Activated T-helper 1 cell treated with anti-CD3 and anti-CD28 coated beads, Interleukin-2, amount 50 U/mL, for 16 hours (primary cell): ENCODE measurements at places on chromosomes 2 and 18.

DNA sequence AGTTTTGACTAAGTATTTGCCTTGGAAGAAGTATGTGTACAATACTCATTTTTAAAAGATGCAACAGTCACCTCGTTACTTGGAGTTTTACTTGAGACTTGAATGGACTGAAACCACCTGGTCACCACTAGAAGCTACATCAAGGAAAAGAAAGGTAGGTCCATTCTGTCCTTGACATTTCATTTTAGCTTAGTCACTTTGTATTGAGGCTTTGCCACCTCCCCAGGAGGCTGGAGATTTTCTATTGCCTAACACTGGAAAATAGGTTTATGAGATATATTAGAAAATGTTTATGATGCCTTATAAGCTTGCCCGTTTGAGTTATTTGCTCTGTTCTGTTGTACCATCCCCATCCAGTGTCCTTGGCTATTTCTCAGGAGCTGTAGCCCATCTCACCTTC lies 107.9 kb upstream of the ETAA1 start:
- DNase-seq: no peak

GRCh38 chr2:144645083-144645778 lies 125.3 kb upstream of the ZEB2 start:
- no peak for DNase-seq

GRCh38 chr2:209389171-209389618 lies 34.7 kb upstream of the MAP2 start:
- no peak for DNase-seq

- no peak for DNase-seq
These were observed 43.6 kb upstream of the PGAP1 start for GRCh38 chr2:196970099-196970498.

GRCh38 chr2:223870840-223871611 lies 33.6 kb upstream of the AP1S3 start:
- no peak for DNase-seq

DNA sequence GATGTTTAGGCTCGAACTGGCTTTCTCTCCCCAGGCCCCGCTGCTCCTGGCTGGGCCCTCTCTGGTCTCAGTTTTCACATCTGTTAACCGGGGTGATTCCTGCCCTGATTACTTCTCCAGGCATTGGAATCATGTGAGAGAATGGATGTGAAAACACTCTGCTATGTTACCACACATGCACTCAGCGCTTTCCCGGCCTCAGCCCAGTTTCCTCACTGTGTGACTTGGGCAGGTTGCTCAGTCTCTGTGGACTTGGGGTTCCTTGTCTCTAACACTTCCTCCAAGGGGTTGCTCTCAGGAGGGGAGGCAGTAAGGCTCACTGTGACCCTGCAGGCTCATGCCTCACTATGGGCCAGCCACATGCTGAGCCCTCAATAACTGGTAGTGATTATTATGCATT lies 230.4 kb upstream of the HS6ST1 start:
- no peak for DNase-seq

GRCh38 chr2:35298493-35298892 lies 1057.1 kb upstream of the CRIM1 start:
- no peak for DNase-seq

- no peak for DNase-seq
These were observed 175.1 kb upstream of the PIEZO2 start for GRCh38 chr18:11324510-11324909.

- DNase-seq: no peak
These were observed 165.3 kb downstream of the ARL4C start for GRCh38 chr2:234331566-234331965.

- DNase-seq: no peak
These were observed 35.1 kb upstream of the VPS54 start for GRCh38 chr2:64054161-64054915.

- DNase-seq: no peak
These were observed 5.1 kb upstream of the PTPRM start for GRCh38 chr18:7561909-7562460.

- DNase-seq: no peak
These were observed 134.2 kb upstream of the HS6ST1 start for GRCh38 chr2:128452536-128453530.

DNA sequence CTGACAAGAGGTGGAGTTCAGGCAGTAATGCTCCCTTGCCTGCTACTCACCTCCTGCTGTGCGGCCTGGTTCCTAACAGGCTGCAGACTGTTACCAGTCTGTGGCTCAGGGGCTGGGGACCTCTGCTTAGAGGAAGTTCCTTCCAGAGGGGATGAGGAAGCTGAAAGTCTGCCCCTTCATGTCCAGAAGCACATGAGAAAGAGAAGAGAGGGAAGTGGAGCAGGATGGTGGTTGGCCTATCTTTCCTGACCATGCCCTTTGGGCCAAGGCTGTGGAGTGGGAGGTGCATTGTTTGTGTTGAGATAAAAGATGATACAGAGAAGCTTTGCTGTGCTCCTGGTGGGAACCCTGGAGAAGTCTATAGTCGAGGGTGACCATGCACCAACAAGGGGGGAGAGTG lies 112.5 kb downstream of the LPIN1 start:
- DNase-seq: no peak

DNA sequence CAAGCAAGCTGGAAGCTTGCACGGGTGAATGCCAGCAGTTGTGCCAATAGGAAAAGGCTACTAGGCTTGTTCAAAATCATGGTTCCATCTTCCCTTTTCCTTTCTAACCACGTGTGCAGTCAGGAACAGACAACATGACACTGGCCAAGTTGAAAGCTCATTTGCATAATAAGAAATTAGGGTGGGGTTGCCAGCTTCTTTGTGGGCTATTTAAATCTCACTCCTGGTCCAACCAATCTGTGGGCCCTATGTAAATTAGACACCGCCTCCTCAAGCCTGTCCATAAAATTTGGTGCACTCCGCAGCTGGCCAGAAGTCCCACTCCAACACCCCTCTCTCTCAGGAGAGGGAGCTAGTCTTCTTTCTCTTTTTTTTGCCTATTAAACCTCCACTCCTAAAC lies 1948.4 kb upstream of the PIK3C3 start:
- no peak for DNase-seq

- no peak for DNase-seq
These were observed 68.9 kb upstream of the RMDN2 start for GRCh38 chr2:37856101-37856751.

DNA sequence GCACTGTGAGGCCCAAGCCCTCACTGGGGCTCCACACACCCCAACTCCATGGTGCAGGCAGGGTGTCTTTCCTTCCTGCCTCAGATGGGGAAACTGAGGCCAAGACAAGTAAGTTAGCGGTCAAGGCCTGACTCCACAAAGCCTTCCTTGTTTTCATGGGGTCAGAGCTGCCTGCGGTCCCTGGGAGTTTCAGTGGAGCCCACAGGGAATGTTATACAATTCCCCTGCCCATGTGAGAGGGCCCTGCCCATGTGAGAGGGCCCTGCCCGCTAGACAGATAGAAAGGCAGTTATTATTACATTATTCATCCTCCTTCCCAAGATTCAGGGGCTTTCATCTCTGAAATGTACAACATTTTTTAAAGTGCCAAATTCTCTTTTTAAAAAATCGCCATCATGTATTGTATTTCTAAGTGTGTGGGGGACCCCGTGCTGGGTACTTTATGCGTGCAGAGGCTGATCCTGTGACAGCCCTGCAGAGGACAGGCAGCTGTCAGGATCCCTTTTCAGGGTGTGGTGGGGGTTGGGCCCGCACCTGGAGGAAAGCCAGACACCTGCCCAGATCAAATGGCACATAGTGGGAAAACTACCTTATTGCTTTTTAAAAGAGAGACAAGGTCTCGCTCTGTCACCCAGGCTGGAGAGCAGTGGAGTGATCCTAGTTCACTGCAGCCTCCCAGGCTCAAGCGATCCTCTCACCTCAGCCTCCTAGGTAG lies 23.4 kb downstream of the FBLN7 start:
- no peak for DNase-seq

DNA sequence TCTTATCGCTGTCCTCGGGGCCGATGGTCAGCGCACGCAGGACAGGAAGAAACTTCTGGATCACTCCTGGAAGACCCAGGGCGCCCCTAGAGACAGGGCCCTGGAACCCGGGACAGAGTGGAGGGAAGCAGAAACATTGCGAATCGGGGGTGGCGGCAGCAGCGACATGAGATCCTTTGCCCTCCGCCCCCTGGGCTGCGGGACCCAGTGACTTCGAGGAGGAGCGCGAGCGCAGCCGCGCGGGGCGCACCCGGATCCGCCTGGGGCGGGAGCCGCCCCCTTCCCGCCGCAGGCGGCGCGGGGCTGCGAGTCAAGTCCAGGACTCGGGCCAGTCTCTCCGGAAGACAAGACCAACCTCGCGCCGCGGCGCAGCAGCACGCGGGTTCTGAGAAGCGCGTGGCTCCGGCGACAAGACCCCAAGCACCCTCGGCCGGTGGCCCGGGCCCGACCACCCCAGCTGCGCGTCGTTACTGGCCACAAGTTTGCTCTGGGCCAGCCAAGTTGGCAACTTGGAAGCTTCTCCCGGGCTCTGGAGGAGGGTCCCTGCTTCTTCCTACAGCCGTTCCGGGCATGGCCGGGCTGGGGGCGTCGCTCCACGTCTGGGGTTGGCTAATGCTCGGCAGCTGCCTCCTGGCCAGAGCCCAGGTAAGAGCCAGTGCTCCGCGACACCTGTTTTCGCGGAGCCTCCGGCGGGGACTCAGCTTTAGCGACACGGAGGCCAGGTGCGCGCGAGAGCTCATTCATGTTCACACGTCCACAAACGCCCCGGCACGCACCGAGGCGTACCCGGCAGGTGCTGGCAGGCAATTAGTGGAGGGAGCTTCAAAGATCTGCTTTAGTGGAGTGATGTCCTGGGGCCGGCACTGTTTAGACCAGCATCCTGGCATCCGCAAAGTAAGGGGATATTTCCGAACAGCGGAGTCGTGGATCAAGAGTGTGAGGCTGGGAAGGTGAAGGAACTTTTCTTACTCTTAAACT lies at the start of gene PTH2R:
Gene PTH2R (plus strand): TSS at position 319 of the 978 bp plus-strand sequence. CDS start 252 bp downstream, at position 571.
- DNase-seq: no peak
